Spleen (tissue), 13 donors: ENCODE measurements at places on chromosomes 4 and X. TPM values are rescaled to one million over a fixed set of nuclear protein-coding genes. Genes with fewer than 3 reads are reported as not detected.

DNA sequence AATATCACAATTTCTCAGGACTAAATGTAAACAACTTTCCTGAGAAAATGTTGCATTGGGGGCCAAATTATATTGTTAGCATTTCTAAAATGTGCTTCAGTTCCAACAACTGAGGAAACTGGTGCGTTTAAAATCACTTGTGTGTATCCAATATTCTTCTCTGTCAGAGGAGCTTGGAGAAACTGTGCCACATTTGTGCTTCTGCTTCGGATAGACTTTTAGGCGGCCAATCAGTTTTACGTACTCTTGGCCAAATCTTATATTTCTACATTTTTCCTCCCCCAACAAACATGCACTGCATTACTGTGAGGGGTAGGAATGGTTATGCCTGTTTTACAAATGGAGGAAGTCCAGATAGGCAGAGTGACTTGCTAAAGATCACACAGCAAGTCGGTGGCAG lies 27.4 kb upstream of the TRPC5OS start:
- no peak overlapping the region for H3K4me3 ChIP-seq
- H3K27me3 ChIP-seq = no peaks in the 10 kb centered on the region
- H3K27ac ChIP-seq = no peak overlapping the region
- H3K4me1 ChIP-seq = no peaks in the 10 kb centered on the region
- no peaks in the 10 kb centered on the region for H3K36me3 ChIP-seq
- no peak for DNase-seq

GRCh38 chr4:37671072-37671471 lies 15.1 kb downstream of the RELL1 start:
- DNase-seq = no peak
- H3K27ac ChIP-seq = no peak overlapping the region
- H3K27me3 ChIP-seq = no peaks in the 10 kb centered on the region
- no peak overlapping the region for H3K4me3 ChIP-seq

DNA sequence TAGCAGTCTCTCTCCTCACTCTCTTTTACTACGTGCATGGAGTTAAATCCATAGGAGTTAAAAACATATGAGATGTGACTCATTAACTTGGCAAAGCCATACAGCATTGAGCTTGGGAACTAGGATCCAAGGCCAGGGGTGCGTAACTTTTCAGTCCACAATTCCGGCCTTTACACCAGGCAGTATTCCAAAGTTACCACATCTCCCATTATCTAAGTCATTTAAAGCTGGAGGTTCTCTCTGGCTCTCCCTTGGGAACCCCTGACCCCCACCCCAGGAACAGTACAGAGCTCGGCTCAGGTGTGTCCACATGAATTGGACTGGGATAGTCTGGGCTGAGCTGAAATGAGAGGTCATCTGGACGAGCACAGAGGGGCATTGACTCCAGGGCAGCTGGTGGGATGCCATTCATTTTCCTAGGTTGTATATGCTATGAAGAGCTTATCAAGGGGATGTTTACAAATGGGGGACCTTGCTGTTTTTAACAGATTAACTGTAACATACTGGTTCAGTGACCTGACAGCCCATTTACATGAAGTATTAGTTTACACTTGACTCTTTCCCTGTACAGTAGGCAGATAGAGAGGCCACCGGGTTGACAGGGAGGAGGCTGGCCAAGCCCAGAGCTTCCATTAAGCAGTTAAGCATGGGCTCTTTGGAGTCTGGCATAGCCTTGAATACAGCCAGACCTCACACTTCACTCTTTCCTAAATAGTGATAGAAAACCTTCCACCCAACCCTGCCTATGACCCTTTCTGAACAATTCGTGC lies 128.8 kb downstream of the RAB28 start:
- H3K27me3 ChIP-seq = no peaks in the 10 kb centered on the region
- no peak for DNase-seq
- no peak overlapping the region for H3K27ac ChIP-seq
- H3K36me3 ChIP-seq = no peaks in the 10 kb centered on the region
- H3K4me1 ChIP-seq = no peaks in the 10 kb centered on the region

Gene BEND4
- 3.8 TPM for total RNA-seq

DNA sequence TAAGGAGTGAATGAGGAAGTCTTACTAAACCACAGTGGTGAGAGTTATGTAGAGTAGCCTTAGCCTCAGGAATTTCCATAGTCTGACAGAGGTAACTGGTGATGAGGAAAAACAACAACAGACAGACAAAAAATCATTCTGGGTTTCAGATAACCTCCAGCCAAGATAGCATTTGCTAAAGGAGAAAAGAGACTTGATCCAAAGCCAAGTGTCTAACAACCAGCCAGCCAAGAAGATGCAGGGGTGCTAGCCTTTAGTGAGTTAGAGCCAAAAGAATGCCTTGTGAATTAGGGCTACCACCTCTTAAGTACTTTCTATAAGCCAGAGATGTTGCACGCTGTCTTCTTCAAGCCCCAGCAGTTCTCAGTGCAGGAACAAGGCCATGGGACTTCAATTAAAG lies 478.0 kb upstream of the CPEB2 start:
- H3K27me3 ChIP-seq = no peaks in the 10 kb centered on the region
- no peaks in the 10 kb centered on the region for H3K36me3 ChIP-seq
- H3K4me3 ChIP-seq = no peak overlapping the region
- no peaks in the 10 kb centered on the region for H3K4me1 ChIP-seq

- H3K27ac ChIP-seq = peak overlapping the region; percentile 90
- no peak for DNase-seq
- no peaks in the 10 kb centered on the region for H3K27me3 ChIP-seq
Observed at GRCh38 chr4:109701566-109702410, 1.5 kb downstream of the CASP6 start.

GRCh38 chrX:151922692-151923091 lies 10.0 kb downstream of the MAGEA4 start:
- DNase-seq = peak; percentile 51
- H3K27ac ChIP-seq = no peak overlapping the region
- H3K27me3 ChIP-seq = no peaks in the 10 kb centered on the region
- no peaks in the 10 kb centered on the region for H3K36me3 ChIP-seq
- no peak overlapping the region for H3K4me3 ChIP-seq

DNA sequence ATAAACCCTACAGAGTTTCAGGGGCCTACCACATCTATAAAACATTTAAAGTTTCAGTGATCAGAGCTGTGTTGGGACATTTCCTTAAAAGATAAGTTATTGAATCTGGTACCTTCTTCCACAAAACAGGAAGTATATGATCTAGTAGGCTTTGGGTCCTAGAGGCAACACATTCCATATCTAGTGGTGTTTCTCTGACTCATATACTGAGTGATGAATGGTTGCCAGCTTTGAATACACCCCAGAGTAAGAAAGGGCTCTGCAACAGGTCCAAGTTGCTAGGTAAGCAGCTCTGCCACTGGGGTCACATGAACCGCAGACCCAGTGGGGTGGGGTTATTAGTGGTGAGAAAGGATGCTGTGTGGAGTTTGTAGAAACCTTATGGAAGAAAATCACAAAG lies 32.4 kb upstream of the BLTP1 start:
- no peak overlapping the region for H3K4me3 ChIP-seq
- DNase-seq = no peak
- H3K27me3 ChIP-seq = no peaks in the 10 kb centered on the region
- H3K4me1 ChIP-seq = no peaks in the 10 kb centered on the region
- H3K27ac ChIP-seq = no peak overlapping the region

- no peak overlapping the region for H3K4me3 ChIP-seq
- H3K4me1 ChIP-seq = peaks cover 20% of the 10 kb centered on the region
- H3K36me3 ChIP-seq = no peaks in the 10 kb centered on the region
Observed at GRCh38 chr4:40731792-40732245, 17.9 kb upstream of the NSUN7 start.

GRCh38 chrX:151875270-151876026 lies 37.2 kb upstream of the MAGEA4 start:
- no peak for DNase-seq
- no peaks in the 10 kb centered on the region for H3K4me1 ChIP-seq
- no peak overlapping the region for H3K27ac ChIP-seq
- H3K4me3 ChIP-seq = no peak overlapping the region
- H3K27me3 ChIP-seq = no peaks in the 10 kb centered on the region

GRCh38 chrX:17644001-17644400 lies 93.3 kb upstream of the SCML1 start:
- H3K27me3 ChIP-seq = no peaks in the 10 kb centered on the region
- H3K36me3 ChIP-seq = no peaks in the 10 kb centered on the region
- no peak overlapping the region for H3K27ac ChIP-seq
- no peak for DNase-seq
- no peaks in the 10 kb centered on the region for H3K4me1 ChIP-seq
- H3K4me3 ChIP-seq = no peak overlapping the region

DNA sequence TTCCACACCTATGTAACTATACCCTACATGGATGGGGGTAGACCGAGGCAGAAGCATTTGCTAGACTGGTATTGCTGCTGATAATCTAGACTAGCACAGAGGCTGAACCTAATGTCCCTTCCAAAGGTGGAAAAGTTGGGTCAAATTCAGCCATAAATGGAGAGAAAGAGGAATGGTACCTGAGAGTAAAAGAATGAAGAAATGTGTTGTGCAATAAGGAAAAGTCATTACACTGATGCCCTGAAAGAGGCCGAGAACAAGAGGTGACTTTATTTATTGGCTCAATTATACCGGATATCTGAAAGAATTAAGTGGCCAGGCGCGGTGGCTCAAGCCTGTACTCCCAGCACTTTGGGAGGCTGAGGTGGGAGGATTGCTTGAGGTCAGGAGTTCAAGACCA lies 52.1 kb downstream of the ZNF41 start:
- H3K36me3 ChIP-seq = no peaks in the 10 kb centered on the region
- no peak overlapping the region for H3K4me3 ChIP-seq
- H3K27me3 ChIP-seq = no peaks in the 10 kb centered on the region
- H3K27ac ChIP-seq = no peak overlapping the region
- DNase-seq = no peak
- no peaks in the 10 kb centered on the region for H3K4me1 ChIP-seq

- no peak overlapping the region for H3K4me3 ChIP-seq
- no peak for DNase-seq
- H3K4me1 ChIP-seq = peaks cover 21% of the 10 kb centered on the region
- no peaks in the 10 kb centered on the region for H3K36me3 ChIP-seq
- H3K27ac ChIP-seq = no peak overlapping the region
Observed at GRCh38 chr4:100188829-100189228, 1.4 kb downstream of the DDIT4L start.

Gene EVC2
- 2.9 TPM for total RNA-seq

Gene RTL9
- total RNA-seq = not detected

GRCh38 chr4:38654273-38654672 lies 9.7 kb upstream of the KLF3 start:
- no peak for DNase-seq
- peak overlapping the region; percentile 65 for H3K27ac ChIP-seq
- H3K4me3 ChIP-seq = peak overlapping the region; percentile 18

Gene MGARP
- 1.7 TPM for total RNA-seq

Gene FOXR2
- total RNA-seq = not detected

Gene CT45A10
- not detected for total RNA-seq

Gene ARFIP1
- 35.0 TPM for total RNA-seq

GRCh38 chr4:99832321-99832720 lies 15.7 kb downstream of the DAPP1 start:
- H3K4me3 ChIP-seq = no peak overlapping the region
- no peaks in the 10 kb centered on the region for H3K4me1 ChIP-seq
- DNase-seq = no peak
- no peaks in the 10 kb centered on the region for H3K36me3 ChIP-seq
- H3K27ac ChIP-seq = no peak overlapping the region

- no peaks in the 10 kb centered on the region for H3K4me1 ChIP-seq
- DNase-seq = no peak
- H3K27me3 ChIP-seq = no peaks in the 10 kb centered on the region
- H3K36me3 ChIP-seq = no peaks in the 10 kb centered on the region
- no peak overlapping the region for H3K27ac ChIP-seq
- no peak overlapping the region for H3K4me3 ChIP-seq
Observed at GRCh38 chrX:132369617-132370326, 119.1 kb downstream of the MBNL3 start.

DNA sequence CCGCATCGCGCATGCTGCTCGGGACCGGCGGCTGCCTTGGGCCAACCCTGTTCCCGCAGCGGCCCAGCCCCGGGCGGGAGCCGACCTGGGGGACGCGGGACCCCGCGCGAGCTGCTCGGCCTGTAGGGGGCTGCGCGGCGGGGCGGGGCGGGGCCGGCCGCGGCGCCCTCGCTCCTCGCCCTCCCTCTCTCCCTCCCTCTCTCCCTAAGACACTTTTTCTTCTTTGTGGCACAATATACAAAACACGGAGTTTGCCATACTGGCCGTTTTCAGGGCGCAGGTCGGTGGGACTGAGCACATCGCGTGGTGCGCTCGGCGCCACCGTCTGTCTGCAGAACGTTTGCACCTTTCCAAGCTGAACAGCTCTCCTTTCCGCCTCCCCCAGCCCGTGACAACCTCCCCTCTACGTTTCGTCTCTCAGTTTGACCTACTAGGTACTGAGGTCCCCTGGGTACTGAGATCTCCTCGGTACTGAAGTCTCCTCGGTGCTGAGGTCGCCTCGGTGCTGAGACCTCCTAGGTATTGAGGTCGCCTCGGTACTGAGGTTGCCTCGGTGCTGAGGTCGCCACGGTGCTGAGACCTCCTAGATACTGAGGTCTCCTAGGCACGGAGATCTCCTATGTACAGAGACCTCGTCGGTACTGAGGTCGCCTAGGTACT lies 261.1 kb upstream of the PLCXD1 start:
- H3K4me1 ChIP-seq = no peaks in the 10 kb centered on the region
- no peaks in the 10 kb centered on the region for H3K36me3 ChIP-seq
- peak overlapping the region; percentile 21 for H3K27ac ChIP-seq
- H3K4me3 ChIP-seq = peak overlapping the region; percentile 11
- DNase-seq = peak; percentile 82
- no peaks in the 10 kb centered on the region for H3K27me3 ChIP-seq

- DNase-seq = no peak
- no peaks in the 10 kb centered on the region for H3K27me3 ChIP-seq
- no peak overlapping the region for H3K27ac ChIP-seq
Observed at GRCh38 chr4:17385403-17385802, 126.5 kb downstream of the QDPR start.

DNA sequence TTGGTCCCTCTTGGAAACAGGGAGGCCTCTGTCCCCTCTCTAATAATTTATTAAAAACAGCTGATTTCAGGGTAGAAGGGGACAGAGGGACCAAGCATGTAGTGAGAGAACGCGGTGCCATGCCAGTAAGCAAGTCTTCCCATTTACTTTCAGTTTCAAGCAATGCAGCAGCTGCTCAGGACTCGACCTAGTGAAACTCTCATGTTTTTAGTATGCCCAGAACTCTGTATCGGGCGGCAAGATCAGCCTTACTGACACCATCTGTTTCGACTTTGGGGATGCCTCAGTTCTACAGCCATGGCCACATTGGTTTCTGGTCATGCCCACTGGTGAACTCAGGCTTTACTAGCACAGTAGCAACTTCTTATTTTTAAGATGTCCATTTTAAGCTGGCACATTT lies 40.6 kb downstream of the ZNF81 start:
- no peaks in the 10 kb centered on the region for H3K36me3 ChIP-seq
- H3K27ac ChIP-seq = no peak overlapping the region
- H3K4me3 ChIP-seq = no peak overlapping the region
- H3K4me1 ChIP-seq = no peaks in the 10 kb centered on the region
- no peaks in the 10 kb centered on the region for H3K27me3 ChIP-seq

Gene GLOD5
- not detected for total RNA-seq

Gene SSX4B
- total RNA-seq = not detected
